NAMALWA (cell line): ENCODE measurements at places on chromosomes 2 and 18.

DNA sequence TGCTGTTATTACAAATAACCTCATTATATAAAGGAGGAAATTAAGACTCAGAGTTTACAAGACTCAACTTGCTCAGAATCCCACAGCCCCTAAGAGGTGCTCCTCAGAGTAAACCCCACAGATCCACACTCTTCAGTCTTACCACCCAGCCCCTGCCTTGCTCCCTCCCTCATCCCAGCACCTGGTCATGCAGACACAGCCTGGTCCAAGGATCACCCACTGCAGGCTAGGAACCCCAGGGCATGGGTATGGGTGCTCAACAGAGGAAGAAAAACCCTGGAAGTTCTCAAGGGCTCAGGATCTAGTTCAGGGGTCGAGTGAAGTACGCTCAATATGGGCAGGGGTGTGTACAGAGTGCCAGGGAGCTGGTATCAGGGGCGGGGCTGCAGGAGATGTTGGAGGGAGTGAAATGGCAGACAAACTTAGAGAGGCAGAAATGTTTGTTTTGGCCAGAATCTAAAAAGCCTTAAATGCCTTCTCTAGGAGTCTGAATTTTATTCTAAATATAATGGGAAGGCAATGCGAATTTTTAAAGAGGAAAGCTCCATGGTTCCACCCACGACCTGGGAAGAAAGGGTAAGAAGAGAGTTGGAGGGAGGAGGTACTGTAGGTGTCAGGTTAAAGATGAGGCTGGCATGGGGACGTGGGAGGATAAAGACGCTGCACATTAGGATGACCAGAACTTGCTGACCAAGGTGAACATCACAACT is 79.1 kb upstream of the MGAT4A start:
- no peak for DNase-seq

DNA sequence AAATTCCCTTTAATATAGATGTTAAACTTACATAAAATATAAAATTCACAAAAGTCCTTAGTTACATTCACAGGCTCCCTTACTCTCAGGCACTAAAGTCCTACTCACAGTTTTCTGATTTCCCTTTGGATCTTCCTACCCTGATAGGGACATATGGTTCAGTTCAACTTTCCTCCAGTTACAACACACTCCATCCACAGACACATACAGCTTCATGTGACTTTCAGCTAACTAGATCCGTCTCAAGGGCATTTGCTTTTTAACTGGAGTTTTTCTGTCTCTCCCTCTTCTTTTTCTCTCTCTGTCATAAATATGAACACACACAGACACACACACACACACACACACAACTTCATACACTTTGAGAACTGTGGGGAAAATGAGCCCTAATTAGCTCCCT is 419.2 kb downstream of the LRP1B start:
- DNase-seq = no peak

DNA sequence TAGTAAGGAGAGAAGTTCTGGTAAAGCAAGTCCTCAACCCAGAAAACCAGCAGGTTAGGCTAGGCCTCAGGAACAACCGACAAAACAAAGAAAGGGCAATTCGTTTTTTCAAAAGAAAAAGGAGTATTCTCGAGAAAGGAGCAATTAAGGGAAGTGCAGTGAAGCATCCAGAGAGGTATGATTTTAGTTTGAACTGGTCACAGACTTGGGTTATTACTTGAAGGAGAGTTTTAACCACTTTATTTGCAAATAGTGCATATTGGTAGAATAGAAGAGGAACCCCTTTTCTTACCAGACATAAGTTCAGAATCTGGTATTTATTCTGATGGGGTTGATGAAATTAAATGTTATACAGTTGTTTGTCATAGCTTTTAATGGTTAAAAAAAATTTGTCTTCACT is 110.0 kb upstream of the GCFC2 start:
- no peak for DNase-seq

DNA sequence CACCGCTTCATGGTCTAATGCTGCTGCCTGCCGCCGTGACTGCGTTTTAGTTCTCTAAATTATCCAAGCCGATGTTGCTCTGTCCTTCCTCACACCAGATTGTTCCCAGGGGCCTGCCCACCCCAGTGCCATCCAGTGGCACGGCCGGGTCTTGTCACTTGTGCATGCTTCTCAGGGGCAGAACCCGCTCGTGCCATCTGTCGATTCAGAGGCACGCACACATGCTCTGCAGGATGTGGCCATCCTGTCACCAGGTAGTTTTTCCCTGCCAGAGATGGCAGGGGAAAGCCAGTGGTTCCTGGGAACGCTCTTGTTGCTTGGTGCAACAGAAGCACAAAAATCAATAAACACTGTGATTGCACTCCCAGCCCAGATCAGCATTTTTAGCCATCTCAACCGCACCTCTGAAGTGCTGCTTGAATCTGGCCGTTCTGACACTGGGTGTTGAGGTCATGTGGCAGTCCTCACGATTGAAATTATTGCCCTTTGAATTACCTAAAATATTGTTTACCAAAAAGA is 119.6 kb upstream of the BOD1L2 start:
- no peak for DNase-seq

DNA sequence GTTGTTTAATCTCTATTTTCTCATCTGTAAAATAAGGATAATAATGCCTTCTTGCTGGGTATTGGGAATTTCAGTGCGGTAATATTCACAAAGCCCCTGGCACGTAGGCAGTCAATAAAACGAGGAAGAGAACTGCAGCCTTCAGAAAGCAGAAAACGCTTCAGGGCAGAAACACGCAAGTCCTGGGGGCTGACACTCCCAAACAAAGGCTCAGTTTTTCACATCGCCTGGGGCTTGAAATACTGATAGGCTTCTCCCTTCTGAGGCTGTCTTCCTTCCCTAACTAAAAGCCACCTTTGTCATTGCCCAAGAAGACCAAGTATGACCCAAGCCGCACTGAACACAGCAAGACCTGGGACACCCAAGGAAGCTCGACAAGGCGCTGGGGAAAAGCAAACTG is 32.4 kb downstream of the TMEM177 start:
- no peak for DNase-seq

- no peak for DNase-seq
Observed at GRCh38 chr18:4511166-4511565, 56.1 kb upstream of the DLGAP1 start.

DNA sequence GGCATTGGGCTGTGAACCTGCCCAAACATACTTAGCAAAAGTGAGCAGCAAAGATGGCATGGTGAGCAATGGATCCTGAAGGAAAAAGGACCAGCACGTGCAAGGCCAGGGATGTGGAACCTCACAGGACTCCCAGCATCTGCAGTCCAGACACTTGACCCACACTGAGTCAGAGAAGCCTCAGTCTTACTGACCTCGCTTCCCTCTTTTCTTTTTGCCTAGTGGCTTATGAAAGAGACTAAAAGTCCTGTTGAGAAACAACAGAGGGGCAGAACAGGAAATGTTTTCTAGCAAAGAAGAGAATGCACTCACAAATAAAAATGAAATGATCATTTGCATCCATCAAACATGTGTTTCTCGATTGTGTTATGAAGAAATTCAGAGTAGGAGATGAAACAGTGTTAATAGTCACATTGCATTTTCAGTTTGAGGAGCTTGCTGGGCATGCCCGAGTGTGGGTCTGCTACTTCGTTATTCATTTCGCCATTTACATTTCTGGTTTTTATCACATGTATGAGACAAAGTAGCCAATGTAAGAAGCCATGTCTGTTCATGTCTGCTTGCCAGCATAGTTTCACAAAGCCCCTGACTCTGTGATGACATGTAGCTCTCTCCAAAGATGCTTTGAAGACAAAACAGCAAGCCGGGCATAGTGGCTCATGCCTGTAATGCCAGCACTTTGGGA is 118.4 kb downstream of the INO80D start:
- DNase-seq = no peak

DNA sequence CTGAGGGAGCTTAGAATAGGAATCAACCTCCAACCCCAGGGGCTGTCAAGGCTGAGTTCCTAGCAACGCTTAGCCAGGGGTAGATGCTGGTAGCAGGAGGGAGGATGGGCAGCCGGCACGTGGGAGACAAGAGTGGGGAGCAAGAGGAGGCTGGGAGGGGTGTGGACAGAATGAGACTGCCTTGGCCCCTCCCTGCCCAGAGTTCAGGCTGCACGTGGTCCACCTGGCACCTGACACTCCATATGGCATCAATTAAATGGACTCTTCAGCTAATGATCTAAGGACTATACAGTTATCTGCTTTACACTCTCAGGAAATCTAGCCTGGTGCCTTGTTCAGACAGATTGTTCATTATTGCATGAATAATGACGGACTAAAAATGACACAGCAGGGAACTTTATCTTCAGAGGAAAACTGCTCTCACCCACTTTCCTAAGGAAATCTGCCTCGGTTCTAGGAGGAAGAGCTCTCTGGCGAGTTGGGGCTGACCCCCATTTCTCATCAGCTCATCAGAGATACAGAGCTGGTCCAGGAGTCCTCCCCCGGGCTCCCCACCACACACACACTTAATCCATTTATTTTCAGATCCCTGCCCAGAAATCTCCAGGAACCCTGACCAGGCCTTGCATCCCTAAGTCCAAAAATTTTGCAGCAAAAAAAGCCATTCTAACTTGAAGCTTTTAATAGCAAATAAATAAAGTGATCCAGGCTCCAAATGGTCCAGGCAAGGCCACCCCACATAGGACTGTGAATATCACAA is 102.1 kb upstream of the CDC42EP3 start:
- no peak for DNase-seq

DNA sequence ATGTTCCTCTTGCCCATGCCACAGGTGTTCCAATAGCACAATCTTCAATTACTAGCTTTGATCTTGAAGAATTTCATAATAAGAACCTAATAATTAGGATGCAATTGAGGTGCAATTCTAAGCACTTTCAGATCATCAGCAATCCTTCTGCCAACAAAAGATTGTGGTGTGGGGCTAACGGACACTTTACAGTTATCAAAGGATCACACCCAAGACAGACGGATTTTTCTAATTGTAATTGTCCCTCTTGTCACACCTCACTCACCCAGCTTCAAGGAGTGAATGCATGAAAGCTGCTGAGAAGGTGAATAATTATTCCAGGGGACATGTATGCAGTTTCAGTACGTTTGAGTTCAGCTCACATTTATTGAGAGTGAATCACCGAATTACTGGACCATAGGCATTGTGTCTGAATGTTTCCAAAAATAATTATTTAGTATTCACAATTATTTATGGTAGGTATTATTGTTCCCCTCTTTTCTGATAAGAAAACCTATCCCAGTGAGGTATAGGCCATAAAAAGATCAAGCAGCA is 438.5 kb upstream of the TRIB2 start:
- DNase-seq = no peak

GRCh38 chr18:7545734-7546133 is 21.4 kb upstream of the PTPRM start:
- DNase-seq = no peak

GRCh38 chr2:44135296-44135695 is 33.4 kb upstream of the PPM1B start:
- DNase-seq = no peak

- no peak for DNase-seq
Observed at GRCh38 chr18:36186461-36187192, 670 bp upstream of the MOCOS start.

GRCh38 chr2:154375579-154375931 is 322.9 kb upstream of the KCNJ3 start:
- DNase-seq = peak; percentile 56

- no peak for DNase-seq
Observed at GRCh38 chr2:144471305-144472045, 48.4 kb downstream of the ZEB2 start.

DNA sequence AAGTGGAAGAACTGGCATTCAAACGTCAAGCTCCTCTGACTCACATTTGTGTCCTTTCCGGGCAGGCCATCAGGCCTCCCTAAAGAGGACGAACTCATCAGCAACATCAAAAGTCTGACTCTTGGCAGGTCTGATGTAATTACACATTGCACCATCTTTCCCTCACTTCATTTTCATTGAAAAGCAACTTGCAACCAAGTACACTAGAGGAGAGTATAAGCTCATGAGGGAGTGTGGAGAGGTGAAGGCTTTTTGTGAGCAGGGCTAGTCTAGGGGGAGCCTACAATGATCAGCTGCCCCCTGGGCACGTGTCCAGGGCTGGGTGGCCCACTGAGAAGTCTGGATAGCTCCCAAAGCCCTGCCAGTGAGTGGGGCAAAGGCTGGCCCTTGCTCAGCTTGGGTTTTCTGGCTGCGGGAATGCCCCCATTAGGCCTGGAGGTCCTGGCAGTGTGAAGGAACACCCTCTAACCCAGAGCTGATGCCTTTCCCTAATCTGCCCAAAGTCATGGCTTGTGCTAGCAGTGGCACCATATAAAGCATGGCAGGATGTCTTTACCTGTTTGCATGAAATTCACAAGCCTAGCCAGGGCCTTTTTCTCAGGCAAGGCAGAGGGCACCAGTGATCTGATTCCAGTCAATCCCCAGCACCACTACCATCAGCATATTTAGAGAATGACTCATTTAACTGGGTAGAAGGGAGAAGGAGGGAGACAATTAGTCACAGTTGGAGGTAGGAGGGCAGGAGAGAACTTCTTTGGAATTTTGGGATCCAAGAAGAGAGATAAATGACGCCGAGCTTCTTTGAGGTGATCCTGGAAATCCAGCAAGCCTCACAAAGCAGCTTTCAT is 8.5 kb upstream of the DAW1 start:
- DNase-seq = no peak

DNA sequence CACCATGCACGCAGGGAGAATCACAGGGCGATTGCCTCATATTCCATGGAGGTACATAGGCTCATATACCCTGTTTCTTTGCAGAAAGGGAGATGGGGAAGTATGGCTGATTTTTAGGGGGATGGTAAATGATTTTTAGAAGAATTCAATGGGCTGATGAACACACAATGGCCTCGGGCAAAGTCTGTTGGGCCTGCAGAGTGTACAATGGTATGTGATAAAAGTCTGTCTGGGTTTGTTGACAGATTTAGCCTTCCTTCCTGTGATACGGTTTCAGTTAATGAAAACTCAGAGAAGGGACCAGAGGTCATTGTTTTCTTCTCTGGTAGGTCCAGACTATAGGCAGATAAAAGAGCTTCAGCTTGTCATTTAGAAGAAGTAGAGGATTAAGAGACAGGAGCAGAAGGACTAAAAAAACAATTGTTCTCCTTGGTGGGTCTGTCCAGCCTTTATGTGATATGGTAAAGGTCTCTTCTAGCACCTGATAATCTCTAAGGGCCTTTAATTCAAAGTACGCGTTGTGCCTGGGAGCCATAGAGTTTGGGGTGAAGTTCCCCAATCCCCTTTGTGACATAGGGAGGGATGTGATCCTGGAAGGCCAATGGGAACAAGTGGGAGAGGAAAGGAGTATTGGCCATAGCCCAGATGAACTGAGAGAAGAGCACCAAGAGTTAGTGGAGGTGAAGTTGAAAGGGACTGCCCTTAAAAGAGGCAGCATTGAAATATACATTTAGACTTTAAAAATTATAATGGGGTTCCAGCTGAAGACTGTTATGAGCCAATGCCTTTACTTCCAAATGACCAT is 107.5 kb upstream of the SERPINE2 start:
- DNase-seq = no peak

GRCh38 chr2:239378021-239378917 is 22.6 kb downstream of the HDAC4 start:
- no peak for DNase-seq

- no peak for DNase-seq
Observed at GRCh38 chr2:15170070-15170775, 390.9 kb downstream of the NBAS start.

- DNase-seq = no peak
Observed at GRCh38 chr18:46625069-46625468, 32.0 kb downstream of the LOXHD1 start.
